ENCODE measurements at places on chromosomes 12 and 14.

GRCh38 chr12:94198872-94199271 lies 50.5 kb downstream of the PLXNC1 start:
- DNase-seq, result no peak

GRCh38 chr14:105617201-105617777 lies 90.9 kb downstream of the TMEM121 start:
- no peak for DNase-seq

- DNase-seq, result no peak
These were observed 31.5 kb upstream of the FGF6 start for GRCh38 chr12:4477129-4477528.

GRCh38 chr12:64781280-64782190 lies 22.3 kb upstream of the GNS start:
- DNase-seq, result no peak

- no peak for DNase-seq
These were observed 44.5 kb downstream of the SLC38A6 start for GRCh38 chr14:61025251-61026223.

- no peak for DNase-seq
These were observed 59.2 kb downstream of the TRIM9 start for GRCh38 chr14:51035611-51036192.

GRCh38 chr12:51908876-51909592 lies 1.7 kb downstream of the ACVRL1 start:
- no peak for DNase-seq

DNA sequence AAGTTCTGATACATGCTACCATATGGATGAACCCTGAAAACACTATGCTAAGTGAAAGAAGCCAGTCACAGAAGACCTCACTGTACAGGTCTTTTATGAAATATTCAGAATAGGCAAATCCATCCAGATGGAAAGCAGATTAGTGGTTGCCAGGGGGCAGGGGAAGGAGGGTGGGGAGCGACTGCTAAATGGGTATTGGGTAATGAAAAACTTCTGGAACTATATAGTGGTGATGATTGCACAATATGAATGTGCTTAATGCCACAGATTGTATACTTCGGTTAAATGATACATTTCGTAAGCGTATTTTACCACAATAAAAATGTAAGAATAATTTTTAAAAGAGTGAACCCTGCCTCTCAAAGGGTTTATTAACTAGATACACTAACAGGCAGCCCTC lies 11.8 kb upstream of the KSR2 start:
- DNase-seq, result no peak

- no peak for DNase-seq
These were observed at the start of gene HVCN1 for GRCh38 chr12:110688446-110689280. HVCN1 (minus strand) TSS chr12:110689115; CDS start chr12:110683245, 5,870 bp downstream.

DNA sequence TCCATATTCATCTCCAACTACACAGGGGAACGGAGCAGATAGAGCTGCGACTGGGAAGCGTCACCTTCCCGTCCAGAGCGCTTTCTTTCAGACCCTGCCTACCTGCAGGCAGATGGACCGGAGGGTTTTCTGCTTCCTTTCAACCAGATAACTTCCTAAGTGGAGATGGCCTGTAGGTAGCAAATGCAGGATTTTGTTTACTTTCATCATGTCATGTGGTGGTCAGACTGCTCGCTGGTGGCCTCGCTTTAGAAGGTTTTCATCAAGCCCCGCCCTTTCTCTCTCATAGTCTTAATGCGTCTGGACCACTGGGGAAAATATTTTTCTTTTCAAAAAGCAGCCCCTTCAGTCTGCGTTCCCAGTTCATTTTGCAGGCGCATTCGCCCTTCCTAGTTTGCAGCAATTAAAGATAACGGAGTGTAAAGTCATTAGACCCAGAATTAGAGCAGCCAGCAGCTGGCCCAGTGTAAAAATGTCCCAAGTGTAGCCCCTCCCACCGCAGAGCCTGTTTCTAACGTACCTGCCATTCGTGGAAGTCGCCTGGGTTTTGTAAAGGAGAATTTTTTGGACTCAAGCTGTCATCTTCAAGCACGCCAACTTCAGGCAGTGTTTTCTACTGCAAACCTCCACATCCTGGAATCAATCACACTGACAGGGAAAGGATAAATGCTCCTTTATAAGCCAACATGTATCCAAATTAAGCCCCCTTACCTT lies 68.9 kb downstream of the TESC start:
- DNase-seq, result no peak

GRCh38 chr12:115609347-115609746 lies 668.1 kb downstream of the MED13L start:
- DNase-seq, result no peak

- no peak for DNase-seq
These were observed 277.7 kb downstream of the TMTC2 start for GRCh38 chr12:82964446-82964845.

DNA sequence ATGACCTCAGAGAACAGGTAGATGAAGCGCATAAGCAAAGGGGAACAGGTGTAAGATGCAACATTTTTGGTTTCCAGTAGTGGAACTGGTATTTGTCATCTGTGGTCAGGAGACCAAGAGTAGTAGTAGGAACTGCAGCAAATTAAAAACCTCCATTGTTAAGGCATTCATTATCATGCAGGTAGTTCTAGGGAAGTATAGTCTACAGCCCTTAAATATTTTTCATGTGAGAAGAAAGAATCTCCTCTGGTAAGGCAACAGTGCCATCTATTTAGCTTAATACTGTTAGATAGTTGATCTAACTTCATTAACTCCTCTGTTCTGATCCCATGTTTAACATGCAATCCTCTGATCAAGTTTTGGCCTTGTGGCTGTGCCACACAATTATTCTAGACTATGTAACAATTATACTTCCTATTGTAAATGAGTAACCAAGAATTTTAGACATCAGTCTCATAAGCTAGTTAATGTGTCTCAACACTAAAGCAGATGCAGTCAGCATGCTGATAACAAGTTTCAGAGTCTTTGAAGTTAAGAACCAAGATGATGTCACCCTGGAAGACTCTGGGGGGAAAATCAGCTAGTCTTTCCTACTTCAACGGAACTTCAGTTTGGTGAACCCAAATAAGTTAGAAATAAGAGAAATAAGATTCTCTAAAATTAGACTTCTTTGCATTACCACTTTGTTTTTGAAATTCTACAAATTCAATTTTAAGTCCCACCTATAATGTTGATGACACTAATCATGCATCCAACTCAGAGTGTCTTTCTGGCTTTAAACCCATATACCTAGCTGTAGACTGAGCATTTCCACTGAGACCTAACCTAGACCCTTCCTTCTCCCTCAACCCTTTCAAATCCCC lies 70.9 kb downstream of the STXBP6 start:
- no peak for DNase-seq

DNA sequence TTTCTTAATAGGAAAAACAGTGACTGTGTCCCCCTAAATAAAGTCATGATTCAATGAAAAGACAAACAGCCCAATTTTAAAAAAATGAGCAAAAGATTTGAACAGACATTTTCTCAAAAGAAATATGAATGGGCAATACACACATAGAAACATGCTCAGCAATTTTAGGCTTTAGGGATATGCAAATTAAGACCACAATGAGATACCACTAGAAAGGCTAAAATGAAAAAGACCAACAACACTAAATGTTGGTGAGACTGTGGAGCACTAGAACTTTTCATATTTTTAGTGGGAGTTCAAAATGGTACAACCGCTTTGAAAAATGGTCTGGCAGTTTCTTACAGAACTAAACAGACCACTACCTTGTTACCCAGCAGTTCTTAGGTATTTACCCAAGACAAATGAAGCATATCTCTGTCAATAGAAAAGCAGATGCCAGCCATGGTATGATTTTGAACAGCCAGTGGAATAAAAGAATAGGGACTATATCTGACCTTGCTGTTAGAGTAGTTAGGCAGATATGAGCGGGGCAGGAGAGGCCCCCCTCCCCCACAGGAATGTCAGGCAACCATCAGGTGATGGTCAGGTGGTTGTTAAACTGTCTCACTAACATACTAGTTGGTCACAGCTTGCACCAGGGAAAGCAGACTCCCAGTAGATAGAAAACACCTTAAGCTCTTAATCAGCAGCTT lies 108.8 kb downstream of the PRKCH start:
- DNase-seq, result no peak

DNA sequence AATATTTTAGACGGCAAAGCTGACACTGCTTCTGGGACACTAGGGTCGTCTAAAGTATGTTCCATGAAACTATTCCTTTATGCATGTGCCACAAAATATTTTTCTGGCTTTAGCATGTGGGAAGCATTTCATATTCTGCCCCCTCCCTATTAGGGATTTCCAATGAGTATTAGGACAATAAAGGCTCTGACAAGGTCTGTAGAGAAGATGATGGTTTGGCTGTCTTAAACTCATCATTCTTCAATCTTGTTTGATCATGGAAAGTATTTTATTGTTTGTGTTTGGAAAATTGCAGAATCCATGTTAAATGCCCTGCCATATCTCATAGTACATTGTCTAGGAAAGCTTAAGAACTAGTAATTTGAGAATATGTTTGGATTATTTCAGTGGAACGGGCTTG lies 22.8 kb downstream of the SERPINA1 start:
- DNase-seq, result no peak

GRCh38 chr12:65308006-65308405 lies 29.5 kb downstream of the MSRB3 start:
- peak; percentile 18 for DNase-seq

GRCh38 chr12:4871514-4871913 lies 38.2 kb upstream of the KCNA1 start:
- no peak for DNase-seq

- peak; percentile 3 for DNase-seq
These were observed 983 bp upstream of the COPS7A start for GRCh38 chr12:6722863-6723262.

DNA sequence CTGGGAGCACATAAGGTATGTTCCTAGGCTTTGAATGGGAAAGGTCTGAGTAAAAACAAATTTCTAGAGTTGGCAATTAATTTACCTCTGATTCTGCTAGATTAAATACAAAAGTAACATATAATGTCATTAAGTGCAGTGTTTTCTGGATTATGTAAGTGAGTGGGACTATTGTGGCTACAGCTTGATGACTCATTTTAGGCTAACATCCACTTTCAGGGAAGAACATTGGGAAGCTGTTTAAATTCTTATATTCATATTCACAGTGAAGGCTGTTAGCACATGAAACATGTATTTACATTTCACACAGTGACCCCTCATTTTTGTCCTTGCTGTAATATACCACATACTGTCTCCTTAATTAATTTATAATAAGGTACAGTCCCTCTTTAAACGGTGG lies 13.2 kb upstream of the BMAL2 start:
- DNase-seq, result no peak

DNA sequence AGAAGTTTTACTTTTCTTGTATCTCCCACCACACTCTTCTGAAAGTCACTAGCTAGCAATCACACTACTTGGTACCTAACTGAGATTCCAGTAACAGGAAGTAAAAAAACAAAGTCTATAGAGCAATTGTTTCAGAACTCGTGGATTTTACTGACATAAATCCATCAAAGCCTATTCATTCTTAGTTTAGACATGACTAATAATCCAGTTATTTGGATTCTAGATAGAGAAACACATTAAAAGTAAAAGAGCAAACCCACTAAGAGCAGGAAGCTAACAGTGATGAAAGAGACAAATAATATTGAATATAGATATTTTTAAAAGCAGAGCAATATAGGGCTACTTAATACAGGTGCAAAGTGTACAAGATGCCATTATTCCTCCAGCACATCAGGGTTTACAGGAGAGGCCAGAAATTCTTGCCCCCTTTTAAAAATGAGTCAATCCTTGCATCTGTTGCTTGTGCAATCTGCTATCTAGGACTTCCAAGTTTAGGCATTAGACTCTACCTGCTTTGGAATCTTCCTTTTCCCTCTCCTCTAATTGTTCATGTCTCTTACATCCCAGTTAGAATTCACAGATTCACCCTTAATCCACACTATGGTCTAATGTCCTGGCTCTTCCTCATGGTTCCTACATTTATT lies 6.0 kb downstream of the HEATR5A start:
- no peak for DNase-seq

DNA sequence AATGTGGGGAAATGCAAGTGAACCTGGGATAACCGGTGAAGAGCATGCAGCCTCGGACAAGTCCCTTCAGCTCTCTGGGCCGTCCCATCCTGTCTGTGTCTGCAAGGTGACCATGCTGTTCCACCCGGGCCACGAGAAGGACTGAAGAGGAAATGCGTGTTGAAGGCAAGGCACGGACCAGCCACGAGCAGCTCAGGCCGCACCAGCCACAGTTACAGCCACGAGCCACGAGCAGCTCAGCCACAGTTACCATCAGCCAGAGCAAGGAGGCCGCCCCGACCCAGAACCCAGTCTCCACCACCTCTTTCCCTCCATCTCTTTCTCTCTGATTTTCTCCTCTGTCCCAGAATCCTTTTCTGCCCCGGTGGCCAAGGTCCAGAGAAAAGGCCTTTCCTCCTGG lies 18.8 kb upstream of the GALNT9 start:
- DNase-seq, result no peak

- DNase-seq, result no peak
These were observed 299.6 kb upstream of the DCN start for GRCh38 chr12:91482231-91482630.

DNA sequence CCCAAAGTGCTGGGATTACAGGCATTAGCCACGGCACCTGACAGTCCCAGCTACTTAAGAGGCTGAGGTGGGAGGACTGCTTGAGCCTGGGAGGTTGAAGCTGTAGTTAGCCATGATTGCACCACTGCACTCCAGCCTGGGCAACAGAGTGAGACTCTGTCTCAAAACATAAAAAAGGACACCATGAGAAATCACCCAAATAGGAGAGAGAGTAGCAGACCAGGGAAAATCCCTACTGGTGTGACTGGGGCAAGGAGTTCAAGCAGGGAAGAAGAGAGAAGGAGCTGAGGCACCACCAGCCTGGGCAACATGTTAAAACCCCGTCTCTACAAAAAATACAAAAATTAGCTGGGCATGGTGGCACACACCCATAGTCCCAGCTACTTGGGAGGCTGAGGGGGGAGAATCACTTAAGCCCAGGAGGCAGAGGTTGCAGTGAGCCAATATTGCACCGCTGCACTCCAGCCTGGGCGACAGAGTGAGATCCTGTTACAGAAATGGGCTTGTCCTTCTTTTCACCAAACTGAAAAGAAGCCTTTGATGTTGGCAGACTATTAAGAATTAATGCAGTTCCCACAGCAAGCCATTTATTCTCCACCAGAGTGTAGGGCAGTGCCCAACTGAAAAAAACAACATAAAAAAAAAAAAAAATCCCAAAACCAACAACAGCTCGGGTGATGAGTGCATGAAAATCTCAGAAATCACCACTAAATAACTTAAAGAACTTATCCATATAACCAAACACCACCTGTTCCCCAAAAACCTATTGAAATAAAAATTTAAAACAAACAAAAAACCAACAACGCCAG lies 4.5 kb upstream of the SRSF9 start:
- no peak for DNase-seq
